ENCODE measurements at places on chromosomes 4 and X.

DNA sequence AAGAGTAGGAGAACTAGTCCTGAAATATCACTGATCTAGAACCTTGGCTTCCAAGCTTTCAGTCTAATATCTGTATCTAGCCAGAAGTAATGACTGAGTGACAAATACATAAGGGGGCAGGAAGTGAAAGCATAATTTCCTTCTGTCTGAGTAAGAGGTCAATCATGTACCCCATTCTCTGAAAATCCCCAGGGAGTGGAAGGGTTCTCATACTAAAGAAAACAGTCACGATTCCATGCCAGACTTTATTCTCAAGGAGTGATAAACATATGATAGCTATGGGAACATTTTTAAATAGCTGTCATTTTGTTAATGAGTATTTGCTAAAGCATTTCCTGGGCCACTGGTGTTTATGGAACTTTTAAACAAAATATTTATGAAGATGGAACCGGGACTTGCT, 308.5 kb downstream of the ARHGAP24 start:
- H3K27ac ChIP-seq: no peak overlapping the region
- DNase-seq: no peak
- no peaks in the 10 kb centered on the region for H3K36me3 ChIP-seq

- peaks cover 22% of the 10 kb centered on the region for H3K4me1 ChIP-seq
- DNase-seq: no peak
- no peaks in the 10 kb centered on the region for H3K36me3 ChIP-seq
- no peak overlapping the region for H3K4me3 ChIP-seq
- no peaks in the 10 kb centered on the region for H3K27me3 ChIP-seq
- no peak overlapping the region for H3K27ac ChIP-seq
These were observed 115.0 kb upstream of the INPP4B start for GRCh38 chr4:142960867-142961644.

GRCh38 chrX:40406330-40406859, 174.4 kb upstream of the ATP6AP2 start:
- DNase-seq: no peak
- H3K27me3 ChIP-seq: no peaks in the 10 kb centered on the region
- H3K36me3 ChIP-seq: peaks cover 8% of the 10 kb centered on the region
- H3K4me3 ChIP-seq: no peak overlapping the region

- peak overlapping the region; percentile 90 for H3K4me3 ChIP-seq
- H3K27ac ChIP-seq: no peak overlapping the region
- H3K27me3 ChIP-seq: peaks cover 24% of the 10 kb centered on the region
- peak; percentile 1 for DNase-seq
- no peaks in the 10 kb centered on the region for H3K4me1 ChIP-seq
- no peaks in the 10 kb centered on the region for H3K36me3 ChIP-seq
These were observed 559 bp downstream of the SLC9A7 start for GRCh38 chrX:46758163-46758955.

GRCh38 chr4:75497133-75497532, 17.1 kb downstream of the RCHY1 start:
- H3K27me3 ChIP-seq: no peaks in the 10 kb centered on the region
- peaks cover 33% of the 10 kb centered on the region for H3K36me3 ChIP-seq
- H3K4me3 ChIP-seq: no peak overlapping the region

- H3K4me1 ChIP-seq: no peaks in the 10 kb centered on the region
- no peaks in the 10 kb centered on the region for H3K36me3 ChIP-seq
- H3K27me3 ChIP-seq: no peaks in the 10 kb centered on the region
- no peak for DNase-seq
- H3K27ac ChIP-seq: no peak overlapping the region
These were observed 259.1 kb upstream of the SLIT2 start for GRCh38 chr4:19992471-19993093.

GRCh38 chrX:7247346-7247745, 99.4 kb upstream of the PUDP start:
- peaks cover 4% of the 10 kb centered on the region for H3K4me1 ChIP-seq
- peaks cover 2% of the 10 kb centered on the region for H3K36me3 ChIP-seq
- H3K27ac ChIP-seq: peak overlapping the region; percentile 43
- DNase-seq: no peak

GRCh38 chr4:128454881-128455280, 167.3 kb upstream of the PGRMC2 start:
- H3K4me3 ChIP-seq: no peak overlapping the region
- H3K27ac ChIP-seq: no peak overlapping the region
- DNase-seq: no peak
- H3K27me3 ChIP-seq: peaks cover 11% of the 10 kb centered on the region

All from neural crest cell (in vitro differentiated cells).